Right ventricle myocardium superior (tissue), 1 donor: ENCODE measurements at places on chromosomes 3 and 15.

GRCh38 chr3:24110051-24110450 is 165.0 kb downstream of the NR1D2 start:
- no peak for DNase-seq

DNA sequence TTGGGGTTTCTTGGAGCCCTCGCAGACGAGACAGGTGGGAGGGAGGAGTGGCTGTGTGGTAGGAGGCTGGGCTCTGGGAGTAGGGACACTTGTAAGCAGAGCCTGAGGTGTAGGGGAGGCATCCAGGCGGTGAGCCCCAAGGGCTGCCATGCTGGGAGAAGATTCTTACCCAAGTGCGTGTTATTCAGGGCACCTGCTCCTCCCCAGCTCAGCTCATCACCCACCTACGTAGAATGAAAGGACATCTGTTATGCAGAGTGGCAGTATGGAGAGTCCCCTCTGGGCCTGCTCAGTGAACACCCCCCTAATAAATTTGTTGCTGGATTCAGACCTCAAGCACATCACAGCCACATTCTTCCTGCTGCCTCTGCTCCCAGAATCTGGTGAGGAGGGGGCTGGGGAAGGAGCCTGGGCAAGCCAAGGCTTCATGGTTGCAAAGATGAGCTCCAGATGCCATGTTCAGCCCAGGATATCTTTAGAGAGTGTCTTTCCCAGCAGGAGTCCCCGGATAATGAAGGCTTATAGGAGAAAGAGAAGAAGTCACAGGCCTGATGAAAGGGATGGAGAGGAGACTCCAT is 261.8 kb downstream of the EPHB1 start:
- DNase-seq, result no peak

DNA sequence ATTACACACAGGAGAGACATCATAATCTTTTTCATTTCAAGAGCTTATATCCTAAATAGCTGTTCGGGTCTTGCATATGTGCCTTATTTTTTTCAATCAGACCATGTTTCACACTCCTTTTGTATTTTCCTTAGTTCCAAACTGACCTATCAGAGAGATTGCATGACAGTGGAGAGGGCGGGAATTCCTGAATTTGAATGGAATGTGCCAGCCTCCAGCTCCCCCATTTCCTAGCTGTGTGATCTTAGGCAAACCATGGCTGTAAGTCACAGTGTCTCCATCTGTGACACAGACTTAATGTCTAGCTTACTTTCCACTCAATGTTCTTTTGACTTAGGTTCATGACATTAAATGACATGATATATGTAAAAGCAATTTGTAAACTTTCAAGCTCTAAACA is 62.0 kb upstream of the CSTA start:
- DNase-seq, result no peak

GRCh38 chr3:120650311-120650710 is 31.7 kb downstream of the HGD start:
- no peak for DNase-seq

DNA sequence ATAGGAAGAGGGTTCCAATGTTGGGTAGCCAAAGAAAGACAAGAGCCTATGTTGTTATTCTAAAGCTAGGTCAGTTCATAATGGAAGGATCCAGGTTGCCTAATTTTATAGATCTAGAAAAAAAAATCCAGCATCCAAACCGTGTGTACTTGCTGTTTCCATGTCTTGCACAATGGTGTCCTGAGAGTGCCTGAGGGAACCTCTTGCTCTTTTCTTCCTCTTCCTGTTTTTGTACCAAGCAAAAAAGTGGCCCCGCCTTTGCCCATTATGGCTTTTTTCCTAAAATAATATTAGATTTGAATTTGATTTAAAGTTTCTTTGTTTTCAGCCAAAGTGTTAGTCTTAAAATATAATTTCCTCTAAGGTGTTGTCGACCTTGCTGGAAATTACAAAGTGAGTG is 224.4 kb downstream of the RYR3 start:
- no peak for DNase-seq

DNA sequence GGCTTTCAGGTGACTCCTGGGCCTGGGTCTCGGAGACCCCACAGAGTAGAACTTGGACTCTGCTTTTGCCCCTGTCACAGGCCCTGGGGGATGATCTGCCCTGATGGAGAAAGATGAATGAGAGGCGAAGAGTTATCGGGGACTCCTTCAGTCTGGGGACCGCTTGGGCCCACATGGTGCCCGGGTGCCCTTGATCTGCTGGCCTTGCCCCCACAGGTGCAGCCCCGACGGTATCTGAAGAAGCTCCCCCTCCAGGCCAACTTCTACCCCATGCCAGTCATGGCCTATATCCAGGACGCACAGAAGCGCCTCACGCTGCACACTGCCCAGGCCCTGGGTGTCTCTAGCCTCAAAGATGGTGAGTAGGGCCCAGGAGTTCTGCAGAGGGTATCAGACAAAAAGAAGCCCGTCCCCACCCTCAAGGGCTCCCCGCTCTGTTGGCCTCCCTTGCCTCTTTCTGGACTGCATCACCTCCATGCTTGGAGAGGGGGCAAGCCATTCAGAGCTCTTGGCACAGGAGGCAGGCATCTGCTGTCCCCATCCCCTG is 10.4 kb downstream of the MAN2A2 start:
- DNase-seq, result no peak

DNA sequence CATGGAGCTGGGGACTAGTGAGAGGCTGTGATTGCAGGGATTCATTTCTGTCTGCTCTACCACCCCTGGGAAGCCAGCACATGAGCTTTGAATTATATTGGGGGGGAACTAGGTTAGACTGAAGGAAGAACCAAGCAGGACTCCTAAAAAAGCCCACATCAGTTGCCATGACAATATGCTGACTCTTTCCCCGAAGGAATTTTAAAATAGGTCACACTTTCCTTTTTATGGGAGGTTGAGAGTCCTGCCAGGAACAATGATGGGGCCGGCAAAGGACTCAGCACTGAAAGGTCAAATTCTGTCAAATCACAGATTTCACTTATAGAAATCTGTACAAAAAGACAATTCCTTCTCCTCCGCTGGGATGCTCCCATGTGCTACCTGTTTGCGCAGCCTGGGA is 130.8 kb downstream of the ZNF621 start:
- no peak for DNase-seq

GRCh38 chr3:193702967-193703366 is 110.0 kb downstream of the OPA1 start:
- DNase-seq, result no peak

- DNase-seq, result no peak
Measured at GRCh38 chr15:58419803-58420524, 11.8 kb upstream of the LIPC start.

DNA sequence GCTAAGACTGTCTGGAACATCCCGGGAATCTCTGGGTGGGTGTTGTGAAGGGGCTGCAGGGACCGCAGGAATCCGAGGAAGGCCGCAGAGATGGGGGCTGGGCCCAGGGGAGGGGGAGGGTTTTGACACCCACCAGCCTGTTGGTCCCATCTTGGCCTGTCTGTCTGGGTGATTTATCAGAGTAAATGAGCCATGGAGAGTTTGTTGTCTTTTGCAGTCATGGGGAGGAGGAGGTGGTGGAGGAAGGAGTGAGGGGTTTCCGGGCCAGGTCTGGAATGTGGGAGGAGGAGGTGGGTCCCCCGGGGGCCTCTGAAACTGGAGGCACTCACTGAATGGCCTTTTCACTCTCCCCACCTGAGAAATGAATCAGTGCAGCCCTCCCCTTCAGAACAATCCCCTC is 11.5 kb downstream of the SEMA3F start:
- no peak for DNase-seq

DNA sequence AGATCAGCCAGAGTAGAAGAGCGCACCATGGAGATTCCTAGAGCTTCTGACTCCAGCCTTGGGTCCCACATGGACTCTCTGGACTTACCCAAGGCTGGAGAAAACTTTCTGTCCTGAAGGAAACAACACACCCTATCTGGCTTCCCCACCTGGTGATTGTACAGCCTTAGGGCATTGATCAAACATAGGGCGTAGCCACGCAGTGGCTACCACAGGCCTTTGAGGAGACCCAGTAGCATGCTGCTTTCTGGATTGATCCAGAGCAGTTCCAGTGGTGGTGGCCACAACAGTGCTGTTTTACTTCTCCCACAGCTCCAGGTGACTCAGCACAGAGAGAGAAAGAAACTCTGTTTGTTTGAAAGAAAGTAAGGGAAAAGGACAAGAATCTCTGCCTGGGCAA is 23.5 kb downstream of the PYDC2 start:
- DNase-seq, result no peak

- DNase-seq, result no peak
Measured at GRCh38 chr3:172869368-172869771, 118.8 kb downstream of the ECT2 start.

DNA sequence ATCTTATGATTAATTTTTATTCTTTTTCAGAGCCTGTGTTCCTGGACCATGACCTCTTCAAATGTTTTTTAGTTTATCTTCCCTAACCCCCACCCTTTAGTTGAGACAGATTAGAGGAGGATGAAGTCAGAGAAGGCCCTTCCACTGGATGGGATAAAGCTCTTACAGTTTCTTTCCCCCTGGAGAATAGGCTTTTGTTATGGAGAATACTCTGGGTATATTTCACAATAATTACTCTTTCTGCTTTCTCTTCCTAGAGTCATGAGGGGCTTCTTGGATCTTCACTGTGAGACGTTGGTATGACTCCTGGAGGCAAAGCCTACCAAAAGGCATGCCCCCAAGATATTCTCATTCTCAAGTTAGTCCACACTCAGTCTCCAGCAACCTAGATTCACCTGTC is 144.4 kb upstream of the THRB start:
- DNase-seq, result no peak

GRCh38 chr3:46674031-46674845 is 19.2 kb downstream of the ALS2CL start:
- DNase-seq, result no peak

DNA sequence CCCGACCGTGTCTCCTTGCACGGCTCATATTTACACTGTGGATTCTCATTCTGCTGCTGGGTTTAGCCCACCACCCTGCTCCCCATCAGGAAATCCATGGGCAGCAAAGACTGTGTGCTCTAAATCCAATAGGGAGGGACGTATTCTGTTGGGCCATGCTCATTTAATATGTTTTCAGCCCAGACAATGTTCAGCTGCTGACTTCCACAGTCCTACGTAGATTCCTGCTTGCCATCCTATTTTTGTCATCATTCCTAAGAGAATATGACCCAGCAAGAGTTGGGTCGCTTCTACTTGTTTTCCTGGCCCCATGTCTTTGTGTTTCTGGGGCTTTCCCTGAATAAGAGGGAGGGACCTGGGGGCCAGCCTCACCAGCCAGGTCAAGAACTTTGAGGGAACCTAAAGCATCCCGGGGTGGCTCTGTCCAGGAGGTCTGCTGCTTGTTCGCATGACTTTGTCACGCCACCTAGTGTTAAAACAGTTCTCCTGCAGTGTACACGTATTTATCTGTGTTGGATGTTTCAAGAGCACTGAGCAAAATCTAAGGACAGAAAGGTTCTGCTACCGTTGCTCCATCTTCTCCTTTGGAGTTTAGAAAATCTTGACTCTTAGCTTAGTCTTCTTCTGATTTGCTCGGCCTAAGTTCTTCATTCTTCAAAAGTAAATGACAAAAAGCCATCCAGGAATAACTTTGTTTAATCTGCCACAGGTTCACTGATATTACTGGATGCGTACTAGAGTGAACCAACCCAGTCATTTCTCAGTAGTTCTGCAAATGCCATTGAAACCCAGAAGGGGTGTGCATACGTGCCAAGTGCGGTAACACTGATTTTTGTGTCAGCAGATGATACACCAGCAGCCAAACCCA is 79.8 kb upstream of the NR2E3 start:
- DNase-seq, result no peak

- no peak for DNase-seq
Measured at GRCh38 chr15:97759363-97759762, 201.1 kb upstream of the ARRDC4 start.

DNA sequence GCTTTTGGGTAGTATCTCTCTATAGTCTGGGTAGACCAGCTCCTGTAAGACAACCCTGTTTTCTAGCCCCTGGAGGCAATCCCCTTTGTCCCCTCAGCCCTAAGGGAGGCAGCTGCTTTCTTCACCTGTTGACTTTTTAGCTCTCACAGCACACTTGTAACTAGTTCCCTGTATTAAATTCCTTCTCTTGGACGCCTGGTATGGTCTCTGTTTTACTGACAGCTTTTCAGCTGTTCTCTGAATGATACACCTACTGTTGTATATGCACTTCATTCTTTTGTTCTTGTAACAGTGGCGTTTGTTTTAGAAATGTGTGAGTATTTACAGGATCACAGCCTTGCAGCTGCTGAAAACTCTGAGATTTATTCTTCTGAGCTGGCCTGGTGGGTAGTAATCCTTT is 413.0 kb upstream of the RBMS3 start:
- no peak for DNase-seq

DNA sequence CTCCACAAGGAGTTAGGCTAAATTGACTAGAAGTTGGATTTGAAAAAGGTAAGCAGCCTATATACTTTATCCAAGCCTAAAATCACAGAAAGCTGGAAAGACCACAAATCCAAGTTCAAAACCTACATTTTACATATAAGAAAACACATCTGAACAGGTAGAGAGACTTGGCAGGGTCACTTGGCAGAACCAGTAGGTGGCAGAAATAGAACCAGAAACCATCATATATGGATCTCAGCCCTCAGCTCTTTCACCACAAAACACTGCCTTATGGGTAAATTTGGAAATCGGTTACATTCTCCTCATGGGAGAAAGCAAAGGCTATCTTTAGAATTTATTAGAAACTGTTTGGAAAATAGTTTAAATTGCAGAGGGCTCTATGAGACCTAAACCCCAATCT is 44.2 kb downstream of the MKRN2 start:
- DNase-seq, result no peak

GRCh38 chr3:73511571-73512525 is 112.9 kb downstream of the PDZRN3 start:
- no peak for DNase-seq

- no peak for DNase-seq
Measured at GRCh38 chr15:65758242-65758641, 33.9 kb downstream of the DENND4A start.

- no peak for DNase-seq
Measured at GRCh38 chr15:44718180-44718926, 7.0 kb downstream of the B2M start.

- no peak for DNase-seq
Measured at GRCh38 chr15:23734862-23735261, 47.8 kb upstream of the NDN start.

DNA sequence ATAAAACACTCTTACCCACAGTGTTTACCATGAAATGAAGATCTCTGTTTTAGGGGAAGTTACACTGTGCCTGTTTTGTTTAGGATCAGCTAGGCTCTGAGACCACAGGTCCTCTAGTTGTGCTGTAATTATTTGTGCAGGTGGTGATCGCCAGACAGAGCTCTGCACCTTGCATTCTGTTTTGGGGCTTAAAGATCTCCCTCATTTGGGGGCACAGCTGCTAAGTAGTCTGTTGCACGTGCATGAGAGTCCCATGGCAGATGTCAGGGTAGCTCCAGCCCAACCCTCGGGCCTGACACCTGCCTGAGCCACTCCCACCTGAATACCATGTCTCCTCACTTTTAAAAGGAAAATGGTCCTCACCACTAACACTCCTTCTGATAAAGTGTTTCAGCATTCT is 12.4 kb downstream of the C3orf20 start:
- no peak for DNase-seq

- DNase-seq, result peak; percentile 91
Measured at GRCh38 chr3:124780761-124781475, 50.7 kb downstream of the UMPS start.

GRCh38 chr3:187810021-187810446 is 64.8 kb upstream of the BCL6 start:
- no peak for DNase-seq

GRCh38 chr3:50161320-50161719 is 6.2 kb downstream of the SEMA3F start:
- DNase-seq, result no peak

GRCh38 chr3:68228856-68229255 is 574.4 kb upstream of the SUCLG2 start:
- DNase-seq, result no peak
